ENCODE measurements at places on chromosomes 5 and 9.

- DNase-seq, result no peak
These were observed 133.1 kb downstream of the GABBR2 start for GRCh38 chr9:98575379-98576346.

GRCh38 chr9:14909181-14909580 is 1.0 kb downstream of the FREM1 start:
- DNase-seq, result no peak

DNA sequence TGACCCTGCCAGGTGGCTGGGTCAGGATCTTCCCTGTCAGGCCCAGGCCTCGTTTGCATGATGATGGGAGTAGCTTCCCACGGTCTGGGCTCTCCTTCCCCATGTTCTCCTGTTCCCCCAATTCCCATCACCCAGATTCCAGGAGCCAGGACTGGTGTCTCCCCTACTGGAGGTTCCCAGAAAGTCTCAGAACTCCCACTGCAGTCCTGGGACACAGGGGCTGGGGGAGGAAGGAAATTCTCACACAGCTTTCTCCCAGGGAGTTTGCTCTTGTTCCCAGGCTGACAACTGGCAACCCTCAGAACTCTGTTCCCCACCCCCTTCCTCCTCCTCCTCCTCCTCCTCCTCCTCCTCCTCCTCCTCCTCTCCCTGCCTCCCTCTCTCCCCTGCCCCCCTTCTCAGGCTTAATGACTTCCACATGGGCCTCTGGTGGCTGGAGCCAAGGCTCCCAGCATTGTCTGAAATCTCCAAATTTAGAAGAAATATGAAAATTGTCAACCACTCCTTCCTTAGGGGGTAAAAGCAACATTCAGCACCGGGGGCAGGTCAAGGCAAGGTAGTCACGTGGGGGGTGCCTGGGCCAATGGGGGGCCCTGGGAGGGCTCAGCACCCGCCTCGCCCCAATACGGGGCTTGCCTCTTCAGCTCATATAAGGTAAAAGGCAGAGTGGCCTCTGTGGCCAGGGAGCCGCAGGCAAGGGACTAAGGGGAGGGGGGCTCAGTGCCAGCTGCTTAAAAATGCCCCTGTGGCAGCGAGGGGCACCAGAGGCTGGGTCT is 27.3 kb upstream of the IL17B start:
- no peak for DNase-seq

GRCh38 chr5:1873243-1873959 is 9.3 kb downstream of the IRX4 start:
- no peak for DNase-seq

- no peak for DNase-seq
These were observed 3.4 kb upstream of the GCNT4 start for GRCh38 chr5:75055727-75056144.

- DNase-seq, result no peak
These were observed 37.3 kb upstream of the FYB1 start for GRCh38 chr5:39256477-39257235.

GRCh38 chr9:20144197-20144596 is 355.4 kb upstream of the SLC24A2 start:
- DNase-seq, result no peak

- DNase-seq, result no peak
These were observed 64.2 kb upstream of the GNE start for GRCh38 chr9:36322462-36322861.

GRCh38 chr9:18393340-18394130 is 80.4 kb upstream of the ADAMTSL1 start:
- peak; percentile 93 for DNase-seq

DNA sequence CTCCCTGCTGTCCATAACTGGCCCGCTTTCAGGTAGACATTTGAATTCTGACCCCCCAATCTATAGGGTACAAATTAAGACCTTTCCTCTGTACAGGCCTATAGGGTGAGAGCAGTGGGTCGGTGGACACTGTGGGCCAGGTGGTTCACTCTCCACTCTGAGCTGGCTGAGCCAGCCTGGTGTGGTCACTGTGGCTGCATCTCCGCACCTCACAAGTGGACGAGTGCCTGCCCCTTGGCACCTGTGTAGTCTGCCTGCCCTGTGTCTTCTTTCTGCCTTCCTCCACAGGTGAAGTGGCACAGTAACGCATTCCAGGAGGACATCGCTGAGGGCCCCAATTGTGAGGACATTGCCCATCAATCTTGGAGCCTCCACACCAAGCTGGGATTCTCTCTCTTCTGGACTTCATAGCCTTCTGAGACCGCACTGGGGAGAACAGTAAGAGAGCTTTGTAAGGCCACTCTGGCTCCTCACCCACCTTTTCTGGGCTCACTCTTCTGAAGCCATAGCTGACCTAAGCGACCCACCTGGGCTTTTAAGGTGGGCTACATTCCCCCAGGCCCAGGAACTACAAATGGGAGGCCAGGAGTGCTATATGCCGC is 33.5 kb upstream of the JADE2 start:
- DNase-seq, result no peak

GRCh38 chr5:142654578-142655058 is 31.3 kb downstream of the FGF1 start:
- no peak for DNase-seq

- DNase-seq, result no peak
These were observed 9.7 kb upstream of the OBP2A start for GRCh38 chr9:135536216-135536615.

- DNase-seq, result no peak
These were observed 60.3 kb upstream of the DAB2 start for GRCh38 chr5:39485079-39485478.

- no peak for DNase-seq
These were observed 138.7 kb upstream of the PITX1 start for GRCh38 chr5:135172718-135173117.

- no peak for DNase-seq
These were observed 19.9 kb downstream of the DNM1 start for GRCh38 chr9:128222880-128223670.

DNA sequence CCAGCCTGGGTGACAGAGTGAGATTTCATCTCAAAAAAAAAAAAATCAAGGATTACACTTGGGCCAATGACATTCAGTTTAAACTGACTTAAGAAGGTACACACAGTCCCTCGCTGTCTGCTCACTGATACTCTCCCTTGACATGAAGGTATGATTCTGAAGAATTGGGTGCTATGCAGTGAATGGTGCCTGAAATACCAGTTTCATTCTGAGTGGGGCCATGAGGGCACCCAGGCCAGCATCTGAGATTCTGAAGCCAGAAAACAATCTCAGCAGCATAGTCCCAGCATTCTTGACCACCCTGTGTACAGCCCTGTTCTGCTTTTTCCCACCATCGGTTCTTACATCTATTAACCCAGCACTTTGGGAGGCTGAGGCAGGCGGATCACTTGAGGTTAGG is 7.8 kb upstream of the ZNF354B start:
- DNase-seq, result no peak

DNA sequence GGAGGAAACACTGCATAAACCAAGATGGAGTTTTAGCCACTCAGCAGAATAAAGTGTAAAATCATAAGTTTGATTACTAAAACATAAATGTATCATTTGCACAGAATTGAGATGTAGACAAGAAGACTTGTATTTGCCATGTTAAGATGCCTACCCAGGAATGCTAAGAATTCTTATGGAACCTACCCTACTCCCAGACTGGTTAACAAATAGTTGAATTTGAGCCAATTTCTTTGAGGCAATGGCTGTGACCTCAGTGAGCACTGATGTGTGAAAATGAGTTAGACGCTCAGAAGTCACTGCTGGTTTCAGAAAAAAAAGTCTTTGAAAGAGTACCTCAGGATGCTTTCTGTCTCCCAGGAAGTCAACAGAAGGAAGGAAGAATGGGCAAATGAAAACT is 95.6 kb downstream of the ESM1 start:
- DNase-seq, result no peak

DNA sequence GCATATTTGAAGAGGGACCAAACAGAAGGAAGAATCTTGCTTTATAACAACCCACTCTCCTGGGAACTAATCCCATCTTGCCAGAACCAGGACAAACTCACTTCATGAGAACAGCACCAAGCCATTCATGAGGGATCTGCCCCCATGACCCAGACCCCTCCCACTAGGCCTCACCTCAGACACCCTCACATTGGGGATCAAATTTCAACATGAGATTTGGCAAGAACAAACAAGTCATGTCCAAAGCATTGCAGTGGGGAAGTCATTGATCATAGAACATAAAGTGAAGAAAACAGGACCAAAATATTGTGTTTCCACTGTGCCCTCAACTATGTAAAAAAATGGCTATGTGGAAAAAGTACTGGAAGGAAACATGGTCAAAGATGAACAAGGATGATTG is 43.9 kb downstream of the MAP1B start:
- no peak for DNase-seq

- DNase-seq, result no peak
These were observed 189.9 kb upstream of the VCAN start for GRCh38 chr5:83281658-83282057.

DNA sequence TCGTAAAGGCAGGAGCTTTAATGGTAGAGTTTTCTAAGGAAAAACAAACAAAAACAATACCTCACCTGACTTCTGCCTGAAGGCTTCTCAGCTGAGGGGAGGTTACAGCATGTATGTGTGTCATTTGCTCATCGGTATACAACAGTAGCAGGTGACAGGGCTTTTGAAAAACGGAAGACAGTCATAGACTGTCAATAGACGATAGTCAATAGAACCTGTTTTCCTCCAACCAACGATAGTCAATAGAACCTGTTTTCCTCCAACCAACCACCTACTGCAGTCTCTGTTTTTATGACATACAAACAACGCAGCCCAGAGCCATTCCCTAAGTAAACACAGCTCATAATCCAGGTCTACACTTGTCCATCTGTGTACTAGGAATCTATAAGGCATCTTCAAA is 74.6 kb downstream of the RETREG1 start:
- no peak for DNase-seq

DNA sequence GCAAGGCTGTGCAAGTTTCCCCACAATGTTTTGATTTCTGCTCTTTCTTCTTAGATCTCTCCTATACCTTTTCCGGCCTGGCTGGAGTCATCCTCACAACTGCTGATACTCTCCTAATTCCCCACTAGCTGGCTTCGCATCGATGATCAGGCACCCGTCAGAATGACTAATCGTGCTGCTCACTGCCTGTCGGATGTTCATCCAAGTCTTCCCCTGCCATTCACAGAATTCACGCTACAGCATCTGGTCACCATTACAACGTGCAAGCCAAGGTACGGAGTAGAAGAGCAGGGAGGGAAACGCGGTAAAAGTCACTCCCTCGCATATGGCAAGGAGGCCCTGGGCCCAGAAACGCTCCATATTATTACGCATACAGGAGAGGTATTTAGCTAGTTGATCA is 35.1 kb downstream of the CDH10 start:
- no peak for DNase-seq

- peak; percentile 63 for DNase-seq
These were observed 79.3 kb downstream of the SLC28A3 start for GRCh38 chr9:84261070-84261746.

- no peak for DNase-seq
These were observed 24.1 kb upstream of the TRAF1 start for GRCh38 chr9:120950421-120951388.

DNA sequence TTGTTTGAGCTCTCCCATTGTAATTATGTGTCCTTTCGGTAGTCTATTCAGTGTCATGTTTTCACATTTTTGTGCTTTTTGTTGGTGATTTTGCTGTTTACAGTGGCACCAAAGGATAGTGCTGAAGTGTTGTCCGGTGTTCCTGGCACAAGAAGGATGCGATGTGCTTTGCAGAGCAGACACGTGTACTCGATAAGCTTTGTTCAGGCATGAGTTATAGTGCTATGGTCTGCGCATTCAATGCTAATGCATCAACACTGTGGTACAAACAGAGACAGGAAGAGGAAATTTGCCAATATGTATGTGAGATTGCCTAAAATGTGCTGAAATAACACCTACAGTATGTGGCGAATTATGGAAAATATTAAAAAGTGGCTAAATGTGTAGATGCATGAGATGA is 913.4 kb upstream of the ACO1 start:
- DNase-seq, result no peak

- DNase-seq, result no peak
These were observed 74.1 kb upstream of the HSPA9 start for GRCh38 chr5:138649316-138649720.

- DNase-seq, result no peak
These were observed 132.9 kb downstream of the TRPM3 start for GRCh38 chr9:70988551-70988950.

DNA sequence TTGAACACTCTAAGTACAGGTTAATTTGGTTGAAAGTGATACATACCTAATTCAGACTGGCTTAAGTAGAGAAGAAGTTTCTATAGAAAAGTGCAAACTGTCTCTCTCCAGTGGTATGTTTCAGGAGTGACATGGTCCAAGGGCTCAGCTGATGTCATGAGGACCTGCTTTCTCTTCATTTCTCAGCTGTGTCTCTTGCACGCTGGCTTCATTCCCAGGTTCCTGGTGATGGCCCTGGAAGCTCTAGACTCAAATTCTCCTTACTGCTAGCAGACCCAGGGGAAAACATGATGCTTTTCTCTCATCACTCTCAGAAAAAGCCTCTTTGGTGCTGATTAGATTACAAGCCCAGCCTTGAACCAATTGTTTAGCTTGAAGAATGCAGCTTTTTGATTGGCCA is 211.9 kb upstream of the CLINT1 start:
- no peak for DNase-seq

GRCh38 chr5:142400415-142400814 is 75.6 kb upstream of the SPRY4 start:
- DNase-seq, result no peak

DNA sequence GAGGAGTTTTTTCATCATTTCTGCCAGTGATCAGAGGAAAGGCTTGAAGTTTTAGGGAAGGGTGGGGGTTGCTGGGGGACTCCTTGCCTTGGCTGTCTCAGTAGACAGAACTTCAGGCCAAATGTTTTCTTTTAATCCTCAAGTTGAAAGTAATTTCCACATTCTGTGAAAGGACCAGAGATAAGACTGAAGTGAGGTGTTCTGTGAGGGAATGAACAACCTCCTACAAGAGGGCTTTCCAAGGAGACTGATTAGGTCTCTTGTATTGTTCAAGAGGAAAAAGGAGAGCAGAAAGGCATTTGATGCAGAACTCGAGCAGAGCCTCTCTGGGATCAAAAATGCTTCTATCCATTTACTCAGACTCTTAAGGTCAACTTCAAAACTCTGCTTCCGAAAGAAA is 282.1 kb upstream of the ATP10B start:
- DNase-seq, result no peak

DNA sequence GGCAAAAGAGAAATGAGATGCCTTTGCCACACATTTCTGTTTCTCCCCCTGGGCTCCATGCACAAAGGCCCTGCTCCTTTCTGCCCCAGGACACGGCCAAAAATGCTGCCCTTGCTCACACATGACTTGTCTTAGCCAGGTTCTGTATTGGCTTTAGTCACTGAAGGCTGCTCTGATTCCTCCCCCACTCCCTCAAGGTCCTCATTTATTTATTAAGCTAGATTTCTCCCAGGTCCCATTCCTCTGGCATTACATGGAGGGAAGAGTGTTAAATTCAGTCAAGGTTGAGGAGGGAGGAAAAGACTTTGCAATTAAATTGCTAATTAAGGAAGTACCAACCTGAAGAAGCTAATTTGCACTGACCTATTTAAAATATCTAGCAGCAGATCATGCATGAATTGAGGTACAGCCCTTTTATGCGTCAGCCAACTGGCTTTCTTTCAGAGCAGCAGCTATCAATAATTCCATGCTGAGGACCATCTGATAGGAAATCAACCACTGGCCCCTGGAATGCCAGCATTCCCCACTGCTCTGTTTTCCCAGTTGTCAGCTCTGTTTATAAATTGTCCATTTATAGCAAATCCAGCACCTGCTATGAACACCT is 81.2 kb upstream of the MAP3K1 start:
- DNase-seq, result no peak

GRCh38 chr9:121582641-121583040 is 68.8 kb upstream of the DAB2IP start:
- DNase-seq, result no peak
